Urinary bladder (tissue), 4 donors: ENCODE measurements at places on chromosomes 11 and 22. TPM values are rescaled to one million over a fixed set of nuclear protein-coding genes. Genes with fewer than 3 reads are reported as not detected.

RFPL2 gene
- not detected for total RNA-seq

HTR3B gene
- not detected for total RNA-seq

FOLR3 gene
- total RNA-seq, result not detected

NPAS4 gene
- total RNA-seq, result 1.6 TPM

DNA sequence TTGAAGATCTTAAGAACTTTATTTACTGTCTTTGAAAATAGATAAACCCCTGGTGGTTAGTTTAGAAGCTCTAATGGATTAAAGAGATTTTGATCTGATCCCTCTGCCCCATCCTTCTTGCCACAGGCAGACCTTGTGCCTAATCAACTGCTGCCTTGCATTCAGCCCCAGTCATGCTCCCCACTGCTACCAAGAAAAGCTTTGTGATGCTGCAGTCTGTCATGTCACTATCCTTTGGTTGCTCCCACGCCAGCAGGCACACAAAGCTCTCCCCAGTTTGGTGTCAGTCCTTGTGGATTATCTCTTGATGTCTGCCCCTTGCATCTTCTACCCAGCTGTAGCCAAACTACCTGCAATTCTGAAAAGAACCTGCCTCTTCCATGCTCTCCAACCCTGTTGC, 112.2 kb downstream of the MTNR1B start:
- no peak for DNase-seq

GRCh38 chr11:120547811-120548681, 36.5 kb downstream of the GRIK4 start:
- DNase-seq, result peak; percentile 52

- no peak for DNase-seq
Measured at GRCh38 chr22:37244114-37244921, at the start of gene RAC2. RAC2 (minus strand) TSS chr22:37244269; CDS start chr22:37244148, 121 bp downstream.

DNA sequence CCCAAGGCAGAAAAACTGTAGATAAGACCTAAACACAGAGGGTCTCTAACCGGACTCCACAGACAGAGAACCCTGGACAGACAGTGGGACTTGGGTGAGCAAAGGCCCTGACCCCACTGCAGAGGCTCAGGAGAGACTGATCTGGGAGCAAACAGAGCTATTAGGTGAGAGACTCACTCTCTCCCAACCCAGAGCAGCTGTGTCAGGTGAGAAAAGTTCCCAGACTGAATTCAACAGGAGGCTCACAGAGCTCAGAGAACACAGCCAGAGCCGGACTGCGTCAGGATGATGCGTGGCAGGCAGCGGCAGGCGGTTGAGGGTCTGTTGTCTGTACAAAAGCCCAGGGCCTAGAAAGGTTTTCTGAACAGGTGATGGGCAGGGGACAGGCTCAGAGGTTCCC, 5.5 kb downstream of the RFPL2 start:
- no peak for DNase-seq

DNA sequence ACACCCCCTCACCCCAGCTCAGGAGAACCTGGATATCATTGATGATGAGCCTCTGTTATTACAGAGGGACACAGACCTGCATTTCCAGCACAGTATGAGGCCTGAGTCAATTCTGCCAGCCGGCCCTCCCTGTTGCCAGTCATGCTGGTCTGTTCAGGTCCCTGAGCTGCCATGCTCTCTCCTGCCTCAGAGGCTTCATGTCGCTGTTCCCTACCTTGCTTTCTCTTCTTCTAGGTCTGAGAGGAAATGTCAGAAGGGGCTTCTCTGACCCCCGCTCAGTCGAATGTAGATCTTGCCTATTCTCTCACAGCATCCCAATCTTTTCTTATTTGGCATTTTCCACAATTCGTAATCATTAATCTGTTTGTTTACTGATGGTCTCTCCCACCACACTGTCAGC, 21.8 kb upstream of the ABCC8 start:
- DNase-seq, result no peak

DNA sequence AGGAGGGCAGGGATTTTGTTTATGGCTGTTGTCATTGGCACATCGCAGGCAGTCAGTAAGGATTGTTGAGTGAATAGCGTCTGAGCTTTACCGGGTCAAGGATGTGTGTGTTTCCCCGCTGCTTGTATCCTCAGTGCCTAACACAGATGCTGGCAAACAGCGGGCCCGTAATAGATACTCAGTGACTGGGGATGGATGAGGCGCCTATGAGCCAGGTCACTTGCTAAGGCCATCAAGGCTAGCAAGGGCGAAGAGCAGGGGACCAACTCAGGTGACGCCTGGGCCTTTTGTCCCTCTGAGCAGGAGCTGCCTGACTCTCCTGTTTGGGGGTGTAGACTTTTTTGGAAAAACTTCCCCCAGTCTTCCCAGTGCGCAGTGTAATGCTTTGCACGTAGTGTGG, 118.1 kb downstream of the HIPK3 start:
- no peak for DNase-seq

- DNase-seq, result no peak
Measured at GRCh38 chr22:27315833-27316232, 485.7 kb downstream of the MN1 start.
